Large intestine (tissue), 12 donors: ENCODE measurements at places on chromosomes 5 and 9.

DNA sequence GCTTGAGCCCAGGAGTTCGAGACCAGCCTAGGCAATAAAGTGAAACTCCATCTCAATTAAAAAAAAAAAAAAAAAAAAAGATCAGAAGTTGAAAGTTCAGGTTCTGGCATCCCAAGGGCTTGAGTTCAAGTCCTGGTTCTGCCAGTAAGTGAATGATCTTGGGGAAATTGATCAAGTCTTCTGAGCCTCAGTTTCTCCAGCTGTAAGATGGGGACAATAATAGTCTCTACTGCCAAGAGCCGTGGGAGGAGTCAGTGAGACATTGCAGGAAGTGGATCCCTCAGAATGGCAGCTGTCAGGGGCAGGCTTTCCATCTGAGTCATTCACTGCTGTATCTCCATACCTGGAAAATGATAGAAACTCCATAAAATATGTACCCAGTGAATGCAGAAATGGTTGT, 37.8 kb upstream of the FUBP3 start:
- no peak for DNase-seq

GRCh38 chr9:110499608-110500007, 79.9 kb downstream of the SVEP1 start:
- no peak for DNase-seq

GRCh38 chr5:57202811-57203210, 29.0 kb downstream of the GPBP1 start:
- no peak for DNase-seq

GRCh38 chr9:108640230-108640629, 215.6 kb downstream of the ACTL7B start:
- no peak for DNase-seq

DNA sequence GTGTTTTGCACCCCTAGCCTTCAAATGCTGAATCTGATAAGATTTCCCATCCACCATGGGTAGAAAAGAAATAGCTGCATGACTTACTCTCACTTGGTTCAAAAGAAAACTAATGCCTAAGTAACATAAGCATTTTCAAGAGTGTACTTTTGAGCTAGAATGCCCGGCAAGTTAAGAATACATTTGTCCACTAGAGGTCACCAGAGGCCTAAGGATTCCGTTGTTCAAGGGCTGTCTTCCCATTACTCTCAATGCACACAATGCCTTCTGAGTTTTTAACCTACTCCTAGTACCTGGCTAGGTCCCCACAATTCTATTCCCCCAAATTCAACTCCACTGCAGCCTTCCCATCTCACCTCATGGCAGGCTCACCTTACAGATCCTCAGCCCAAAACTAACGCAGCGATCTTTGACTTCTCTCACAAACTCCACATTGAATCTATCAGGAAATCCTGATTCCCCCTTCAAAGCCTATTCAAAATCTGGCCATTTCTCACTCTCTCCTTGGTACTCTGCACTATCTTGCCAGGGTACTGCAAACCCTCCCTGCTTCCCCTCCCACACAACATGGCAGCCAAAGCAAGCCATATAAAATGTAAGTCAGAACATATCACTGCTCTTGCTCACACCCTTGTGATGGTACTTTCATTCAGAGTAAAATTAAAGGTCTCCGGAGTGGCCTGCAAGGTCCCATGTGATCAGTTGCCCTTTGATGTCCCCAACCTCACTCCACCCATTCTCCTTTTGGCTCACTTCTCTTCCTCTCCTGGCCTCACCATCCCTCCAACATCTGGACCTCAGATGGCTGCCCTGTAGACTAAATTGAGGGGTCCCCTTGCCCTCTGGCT, 13.4 kb downstream of the OXCT1 start:
- DNase-seq, result peak; percentile 59

- no peak for DNase-seq
Measured at GRCh38 chr5:34582371-34582770, 73.8 kb upstream of the RAI14 start.

DNA sequence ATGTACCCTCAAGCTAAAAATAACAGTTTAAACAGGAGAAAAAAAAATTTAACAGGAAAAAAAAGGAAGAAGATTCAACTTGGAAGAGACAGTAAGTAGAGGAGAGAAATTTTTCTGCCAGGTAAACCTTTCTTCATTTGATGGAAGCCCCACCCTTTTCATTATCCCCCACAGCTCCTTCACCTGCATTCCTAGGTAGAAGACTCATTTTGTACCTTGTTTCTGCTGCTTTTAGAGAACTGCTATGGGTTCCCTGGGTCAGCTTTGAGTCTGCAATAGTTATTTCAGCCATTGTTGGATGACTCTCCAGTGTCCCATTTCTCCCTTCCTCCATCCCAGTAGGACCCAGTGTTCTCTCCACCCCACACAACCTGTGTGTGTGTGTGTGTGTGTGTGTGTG, 74.1 kb upstream of the CPEB4 start:
- DNase-seq, result no peak

DNA sequence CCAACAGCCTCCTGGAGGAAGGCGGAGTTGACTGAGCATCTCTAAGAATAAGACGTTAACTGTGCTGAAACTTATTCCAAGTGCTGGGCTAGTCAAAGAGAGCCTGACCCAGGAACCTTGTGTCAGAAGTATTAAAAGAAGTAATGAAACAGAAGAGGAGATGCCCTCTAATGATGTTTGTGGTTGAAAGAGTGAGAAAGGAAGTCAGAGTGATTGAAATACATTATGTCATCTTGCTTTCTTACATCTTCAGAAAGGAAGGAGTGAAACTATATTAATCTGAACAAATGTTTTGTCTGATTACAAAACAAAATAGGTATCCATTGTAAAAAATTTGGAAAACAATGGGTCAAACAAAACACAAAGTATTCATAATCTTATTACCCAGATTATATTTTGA, 460.7 kb downstream of the NTRK2 start:
- no peak for DNase-seq

DNA sequence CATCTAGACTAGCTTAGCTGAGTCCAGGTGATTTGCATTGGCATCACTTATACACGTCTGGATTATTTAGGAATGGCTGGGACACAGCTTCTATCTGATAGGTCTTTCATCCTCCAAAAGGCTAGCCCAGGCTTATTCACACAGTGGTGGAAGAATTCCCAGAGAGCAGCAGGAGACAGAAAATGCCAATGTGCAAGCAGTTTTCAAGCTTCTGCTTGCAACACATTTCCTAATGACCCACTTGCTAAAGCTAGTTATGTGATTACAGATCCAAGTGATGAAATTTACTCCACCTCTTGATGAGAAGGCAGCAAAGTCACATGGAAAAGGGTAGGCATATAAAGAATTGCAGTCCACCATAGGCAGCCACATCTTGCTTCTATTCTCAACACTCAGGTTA, 44.2 kb upstream of the MAST4 start:
- no peak for DNase-seq

DNA sequence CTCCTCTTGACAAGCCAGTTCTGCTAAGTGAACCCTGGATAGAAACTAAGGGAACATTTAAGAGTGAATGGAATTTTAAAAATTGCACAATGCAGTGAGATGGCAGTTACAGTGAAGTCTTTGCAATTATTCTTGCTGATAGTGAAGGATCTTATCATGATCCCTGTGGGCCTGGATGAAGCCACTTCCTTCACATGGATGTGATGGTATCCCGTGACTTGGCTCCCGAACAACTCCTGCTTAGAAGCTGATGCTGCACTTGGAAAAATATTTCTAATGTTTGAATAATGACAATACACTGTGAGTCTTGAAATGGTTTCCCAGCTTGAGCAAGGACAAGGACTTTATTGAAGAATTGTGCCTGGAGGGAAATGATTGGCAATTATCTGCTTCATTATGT, 49.2 kb upstream of the NTRK2 start:
- no peak for DNase-seq

DNA sequence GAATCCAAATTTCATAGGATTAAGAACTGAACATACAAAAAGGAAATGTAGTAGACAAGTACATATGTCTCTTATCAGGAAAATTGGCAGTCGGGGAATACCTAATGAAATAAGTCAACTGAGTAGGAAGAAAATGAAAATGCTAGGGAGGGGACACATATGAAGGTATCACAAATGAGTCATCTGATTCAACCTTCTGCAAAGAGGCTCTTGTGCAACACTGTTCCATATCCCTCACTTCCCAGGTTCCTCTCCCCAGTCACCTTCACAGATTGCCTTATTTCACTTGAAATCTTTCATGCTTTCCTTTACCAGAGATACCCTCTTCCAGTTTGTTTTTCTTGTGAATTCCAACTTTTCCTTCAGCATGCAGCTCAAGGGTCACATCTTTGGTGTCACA, 139.0 kb downstream of the RFX3 start:
- DNase-seq, result no peak

DNA sequence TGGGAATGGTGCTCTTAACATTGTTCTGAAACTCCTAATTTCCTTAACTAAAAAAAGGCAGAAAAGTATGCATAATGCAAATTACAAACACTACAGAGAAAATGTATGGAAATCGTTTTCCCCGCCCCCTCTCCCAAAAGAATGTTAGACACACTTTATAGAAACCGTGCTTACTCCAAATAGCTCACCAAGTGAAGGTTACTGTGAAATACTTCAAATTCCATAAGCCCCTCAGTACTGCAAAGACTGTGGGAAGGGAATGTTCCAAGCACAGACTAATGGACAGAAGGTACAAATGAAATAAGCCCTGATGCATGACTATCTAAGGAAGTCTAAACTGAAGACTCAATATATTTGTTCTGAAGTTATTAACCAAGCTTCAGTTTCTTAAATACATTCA, 12.5 kb downstream of the MAPKAP1 start:
- no peak for DNase-seq

DNA sequence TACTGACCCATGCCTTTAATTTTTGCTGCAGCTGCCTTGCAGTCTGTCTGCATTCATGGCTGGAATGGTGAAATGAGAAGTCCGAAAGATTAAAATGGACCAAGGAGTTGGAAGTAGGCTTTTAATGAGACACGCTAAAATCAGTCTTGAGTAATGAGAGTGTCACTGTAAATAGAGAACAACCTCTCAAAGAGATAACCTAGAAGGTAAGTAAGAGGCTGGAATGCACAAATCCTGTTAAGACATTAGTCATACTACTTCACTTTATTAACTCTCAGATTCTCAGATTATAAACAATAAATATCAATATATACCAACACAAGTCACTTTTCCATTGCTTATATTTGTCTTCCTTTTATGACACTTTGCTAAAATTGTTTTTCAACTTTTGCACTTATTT, 880.6 kb upstream of the C9orf72 start:
- no peak for DNase-seq

DNA sequence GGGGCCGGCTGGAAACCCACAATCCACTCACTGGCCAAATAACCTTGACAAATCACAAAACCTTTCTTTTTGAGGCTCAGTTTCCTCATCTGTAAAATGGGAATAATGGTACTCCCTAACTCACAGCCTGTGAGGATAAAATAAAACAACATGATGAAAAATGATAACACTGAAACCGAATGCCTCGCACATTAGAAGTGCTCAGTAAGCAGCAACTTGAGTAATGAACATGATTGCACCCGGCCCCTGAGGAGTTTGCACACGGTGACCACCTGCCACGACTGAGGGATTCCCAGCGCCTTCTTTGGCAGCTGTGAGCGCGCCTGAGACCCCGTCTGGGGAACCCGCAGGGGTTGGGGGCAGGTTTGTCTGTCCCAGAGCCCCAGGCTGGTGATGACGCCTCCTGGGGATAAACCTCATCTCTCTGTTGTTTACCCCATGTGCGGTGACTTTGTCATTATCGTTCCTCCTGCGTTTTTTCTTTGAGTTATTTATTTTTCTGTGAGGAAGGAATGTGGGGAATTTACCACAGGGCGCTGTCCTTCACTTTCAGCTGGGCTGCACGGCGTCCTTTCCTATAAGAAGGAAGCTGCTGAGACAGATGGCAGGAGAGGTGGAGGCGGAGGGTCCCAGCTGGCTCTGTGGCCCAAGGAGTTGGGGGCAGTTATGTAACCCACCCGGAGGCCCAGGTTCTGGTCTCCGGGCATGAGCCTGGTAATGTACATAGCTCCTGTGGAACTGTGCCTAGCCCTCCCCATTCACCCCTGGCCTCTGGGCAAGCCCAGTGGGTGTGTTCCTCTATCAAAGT, 3.0 kb upstream of the SYNPO start:
- peak; percentile 68 for DNase-seq

DNA sequence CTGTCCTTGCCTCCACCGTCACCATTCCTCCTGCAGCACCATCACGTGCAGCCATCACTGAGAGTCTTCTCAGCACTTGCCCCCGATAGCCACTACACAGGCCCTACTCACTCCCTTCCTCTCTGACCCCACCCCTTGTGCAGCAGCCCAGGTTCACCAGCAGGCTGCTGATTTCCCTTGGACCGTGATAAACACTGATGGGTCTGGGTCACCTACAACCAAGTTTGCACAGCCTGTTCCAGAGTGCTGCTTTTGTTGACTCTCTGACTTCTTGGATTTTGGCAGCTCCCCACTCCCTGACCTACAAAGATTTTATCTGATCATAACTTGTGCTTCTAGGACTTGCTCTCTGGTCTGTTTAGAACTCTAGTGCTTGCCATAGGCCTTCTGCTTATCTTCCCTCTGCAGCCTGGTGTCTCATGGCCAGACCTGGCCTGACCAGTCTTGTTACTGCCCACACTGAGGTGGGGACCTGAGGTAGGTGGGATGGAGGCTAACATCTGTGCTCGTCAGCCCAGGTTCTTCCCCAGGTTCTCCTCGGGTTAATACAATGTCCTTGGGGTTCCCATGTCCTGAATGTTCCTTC, 109.3 kb downstream of the TARS1 start:
- no peak for DNase-seq

DNA sequence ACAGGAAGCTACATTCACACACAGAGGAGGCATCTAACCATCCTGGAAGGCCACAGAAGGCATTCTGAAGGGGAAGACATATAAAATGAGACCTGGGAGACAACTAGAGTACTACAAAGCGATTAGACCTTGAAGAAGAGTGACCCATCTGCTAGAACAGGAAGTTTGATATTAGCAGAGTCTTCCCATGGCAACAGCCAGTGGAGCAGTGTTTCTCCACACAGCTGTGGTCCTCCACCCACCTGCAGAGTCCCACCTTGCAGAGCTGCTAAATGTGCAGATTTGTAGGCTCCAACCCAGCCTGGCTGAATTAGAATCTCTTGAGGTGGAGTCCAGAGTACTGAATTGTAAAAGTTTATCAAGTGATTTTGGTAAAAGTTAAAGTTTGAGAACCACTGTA, 267.0 kb downstream of the CETN3 start:
- DNase-seq, result no peak

DNA sequence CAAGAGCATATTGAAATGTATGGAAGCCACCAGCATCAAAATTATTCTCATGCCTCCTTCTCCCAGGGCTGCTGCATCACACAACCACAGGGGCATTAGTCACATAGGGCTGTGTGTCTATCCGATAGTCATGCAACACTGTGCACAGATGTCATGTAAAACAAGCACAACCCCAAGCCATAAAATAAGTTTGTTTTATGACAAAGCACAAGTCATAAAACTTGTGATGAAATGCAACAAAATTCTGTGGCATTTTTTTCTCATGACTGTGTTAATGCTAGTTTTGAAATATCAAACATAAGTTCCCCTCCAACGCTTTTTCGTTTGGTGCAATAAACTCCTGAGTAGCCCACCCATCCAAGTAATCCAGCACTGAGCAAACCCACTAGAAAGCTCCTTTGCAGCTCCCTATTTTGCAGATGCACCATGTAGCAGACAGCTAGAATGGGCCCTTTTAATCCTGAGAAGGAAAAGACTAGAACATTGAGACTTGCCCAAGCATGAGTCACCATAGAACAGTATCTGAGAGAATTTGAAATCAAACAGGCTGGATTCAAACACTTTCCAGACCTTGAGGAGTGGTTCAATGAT, 93.3 kb upstream of the ZNF366 start:
- no peak for DNase-seq

GRCh38 chr9:20407013-20407412, 215.3 kb downstream of the MLLT3 start:
- DNase-seq, result no peak
